Neuronal stem cell (in vitro differentiated cells): ENCODE measurements at places on chromosomes 3 and 15.

- H3K27ac ChIP-seq = no peak overlapping the region
- H3K4me3 ChIP-seq = no peak overlapping the region
- no peak for DNase-seq
- H3K4me1 ChIP-seq = no peaks in the 10 kb centered on the region
- no peaks in the 10 kb centered on the region for H3K27me3 ChIP-seq
- H3K36me3 ChIP-seq = no peaks in the 10 kb centered on the region
These were observed 12.0 kb downstream of the PPM1L start for GRCh38 chr3:160768031-160768430.

DNA sequence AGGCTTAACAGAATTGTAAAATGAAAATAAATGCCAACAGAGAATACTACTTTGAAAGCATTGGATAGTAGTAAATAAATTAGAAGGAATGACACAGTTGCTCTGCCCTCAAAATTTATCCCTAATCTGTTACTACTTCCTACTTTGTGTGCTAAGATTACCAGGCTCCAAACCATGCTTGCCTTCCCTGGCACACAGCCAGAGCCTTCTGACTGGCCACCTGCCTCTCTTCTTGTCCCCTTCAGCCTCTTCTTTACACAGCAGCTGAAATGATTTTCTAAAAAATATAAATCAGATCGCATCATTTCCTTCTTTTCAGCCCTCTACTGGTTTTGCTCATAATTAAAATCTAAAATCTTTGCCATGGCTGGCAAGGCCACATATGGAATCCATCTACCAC lies 334.1 kb downstream of the FHIT start:
- H3K27ac ChIP-seq = no peak overlapping the region
- H3K36me3 ChIP-seq = no peaks in the 10 kb centered on the region
- no peaks in the 10 kb centered on the region for H3K27me3 ChIP-seq

GRCh38 chr3:126438186-126438585 lies 37.5 kb downstream of the ZXDC start:
- peaks cover 7% of the 10 kb centered on the region for H3K4me1 ChIP-seq
- no peak overlapping the region for H3K4me3 ChIP-seq
- H3K36me3 ChIP-seq = peaks cover 31% of the 10 kb centered on the region

GRCh38 chr3:117761703-117762620 lies 1052.4 kb downstream of the TUSC7 start:
- no peak for DNase-seq
- H3K27me3 ChIP-seq = no peaks in the 10 kb centered on the region
- H3K4me1 ChIP-seq = peaks cover 6% of the 10 kb centered on the region

GRCh38 chr3:171470714-171471227 lies 10.6 kb upstream of the TNIK start:
- no peaks in the 10 kb centered on the region for H3K36me3 ChIP-seq
- no peaks in the 10 kb centered on the region for H3K27me3 ChIP-seq
- peaks cover 7% of the 10 kb centered on the region for H3K4me1 ChIP-seq
- DNase-seq = no peak

- H3K4me3 ChIP-seq = no peak overlapping the region
- no peak overlapping the region for H3K27ac ChIP-seq
- no peaks in the 10 kb centered on the region for H3K27me3 ChIP-seq
- no peaks in the 10 kb centered on the region for H3K4me1 ChIP-seq
- peaks cover 96% of the 10 kb centered on the region for H3K36me3 ChIP-seq
These were observed 7.9 kb downstream of the ARRDC4 start for GRCh38 chr15:97968380-97968779.

DNA sequence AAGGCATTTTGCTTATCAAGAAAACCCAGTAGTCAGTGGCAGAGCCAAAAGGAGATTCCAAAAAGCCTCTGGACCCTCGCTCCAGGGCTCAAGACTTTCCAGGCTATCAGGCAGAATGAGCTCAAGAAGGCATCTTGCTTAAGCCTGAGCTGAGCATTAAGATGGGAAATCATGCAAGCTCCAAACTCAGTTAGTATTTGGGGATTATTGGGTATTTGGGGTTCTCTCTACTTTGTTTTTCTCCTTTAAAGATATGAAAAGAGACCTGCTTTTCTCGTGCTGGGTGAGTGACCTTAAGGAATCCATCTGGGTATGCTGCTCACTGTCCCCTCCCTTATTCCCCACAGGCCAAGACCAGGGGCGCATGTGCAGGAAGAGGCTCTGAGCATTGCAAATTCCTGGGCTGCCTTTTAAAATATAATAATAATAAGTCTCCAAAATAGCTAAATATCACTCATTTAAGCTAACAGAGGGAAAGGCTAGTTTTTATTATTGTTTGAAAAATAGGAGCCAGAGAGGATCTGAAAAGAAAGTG lies 75.4 kb upstream of the HACD2 start:
- no peak overlapping the region for H3K27ac ChIP-seq
- H3K4me1 ChIP-seq = peaks cover 2% of the 10 kb centered on the region
- H3K4me3 ChIP-seq = no peak overlapping the region

- H3K4me1 ChIP-seq = peaks cover 6% of the 10 kb centered on the region
- DNase-seq = no peak
- no peak overlapping the region for H3K4me3 ChIP-seq
- H3K36me3 ChIP-seq = no peaks in the 10 kb centered on the region
These were observed 74.6 kb downstream of the IQSEC1 start for GRCh38 chr3:12998648-12999047.

GRCh38 chr3:58216496-58217195 lies 5.9 kb upstream of the DNASE1L3 start:
- H3K4me3 ChIP-seq = no peak overlapping the region
- H3K4me1 ChIP-seq = peaks cover 8% of the 10 kb centered on the region
- no peak overlapping the region for H3K27ac ChIP-seq
- H3K36me3 ChIP-seq = no peaks in the 10 kb centered on the region

GRCh38 chr3:129485721-129486663 lies 42.4 kb upstream of the RHO start:
- peaks cover 54% of the 10 kb centered on the region for H3K36me3 ChIP-seq
- H3K4me3 ChIP-seq = no peak overlapping the region
- H3K4me1 ChIP-seq = peaks cover 9% of the 10 kb centered on the region
- H3K27me3 ChIP-seq = no peaks in the 10 kb centered on the region

DNA sequence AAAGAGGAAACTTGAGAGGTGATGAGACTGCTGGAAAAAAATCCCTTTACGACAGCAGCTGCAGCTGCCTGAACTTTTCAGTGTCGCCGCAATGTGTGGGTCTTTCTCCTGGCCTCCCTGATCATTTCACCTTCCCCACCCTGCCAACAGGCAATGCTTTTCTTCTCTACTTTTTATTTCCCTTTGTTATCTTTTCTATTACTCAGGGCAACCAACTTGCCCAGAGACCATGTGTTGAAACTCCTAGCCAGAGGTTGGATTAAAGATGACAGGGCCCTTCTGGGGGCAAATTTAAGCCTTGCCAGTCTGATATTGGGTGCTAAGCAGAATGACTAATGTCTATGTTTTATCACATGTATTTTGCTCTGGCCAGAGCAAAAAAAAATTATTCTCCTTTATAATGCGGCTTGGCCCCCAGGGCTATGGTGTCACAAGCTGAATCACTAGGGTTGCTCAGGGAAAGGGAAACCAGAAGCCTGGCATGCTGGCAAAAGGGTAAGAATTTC lies 51.5 kb upstream of the CFAP20DC start:
- H3K36me3 ChIP-seq = no peaks in the 10 kb centered on the region
- H3K27me3 ChIP-seq = peaks cover 3% of the 10 kb centered on the region
- no peak for DNase-seq
- no peak overlapping the region for H3K4me3 ChIP-seq
